DMS153 (cell line): ENCODE measurements at places on chromosomes 3 and 15.

GRCh38 chr15:73387507-73388255 is 18.9 kb upstream of the HCN4 start:
- DNase-seq = no peak

DNA sequence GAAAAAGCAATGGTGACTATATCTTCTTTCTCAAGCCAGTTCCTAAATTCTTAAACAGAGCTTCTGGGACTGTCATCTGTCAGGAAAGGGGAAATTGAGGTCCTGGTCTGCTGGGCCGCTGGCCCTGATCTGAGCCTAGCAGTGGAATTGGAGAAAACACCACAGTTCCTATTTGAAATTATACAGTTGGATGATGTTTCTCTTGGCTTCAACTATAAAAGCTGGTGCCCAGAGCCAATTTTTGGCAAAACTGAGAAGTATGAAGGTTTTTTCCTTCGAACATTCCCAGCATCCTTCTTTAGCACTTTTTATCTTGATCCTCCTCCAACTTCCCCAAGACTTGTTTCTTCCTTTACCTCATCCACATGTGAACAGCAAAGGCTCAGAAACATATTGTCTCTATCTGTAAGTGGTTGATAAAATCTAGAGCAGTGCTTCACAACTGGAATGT is 83.9 kb downstream of the CD47 start:
- DNase-seq = no peak

DNA sequence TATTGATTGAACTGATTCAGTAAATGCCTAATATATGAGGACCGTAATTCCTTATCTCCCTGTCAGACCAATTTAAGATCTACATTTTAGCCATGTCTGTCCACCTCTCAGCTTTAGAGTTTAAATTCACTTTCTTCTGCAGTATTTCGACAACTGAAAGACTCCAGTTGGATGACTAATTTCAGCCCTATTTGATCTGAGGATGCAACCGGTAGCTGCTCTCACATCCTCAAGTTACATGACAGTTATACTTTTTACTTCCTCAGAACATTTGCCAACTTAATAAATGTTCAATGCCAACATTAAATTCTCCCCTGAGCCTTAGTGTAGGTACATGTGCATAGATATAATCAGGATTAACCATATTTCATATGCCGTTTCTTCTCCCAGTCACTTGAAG is 2.5 kb upstream of the HHLA2 start:
- DNase-seq = no peak

DNA sequence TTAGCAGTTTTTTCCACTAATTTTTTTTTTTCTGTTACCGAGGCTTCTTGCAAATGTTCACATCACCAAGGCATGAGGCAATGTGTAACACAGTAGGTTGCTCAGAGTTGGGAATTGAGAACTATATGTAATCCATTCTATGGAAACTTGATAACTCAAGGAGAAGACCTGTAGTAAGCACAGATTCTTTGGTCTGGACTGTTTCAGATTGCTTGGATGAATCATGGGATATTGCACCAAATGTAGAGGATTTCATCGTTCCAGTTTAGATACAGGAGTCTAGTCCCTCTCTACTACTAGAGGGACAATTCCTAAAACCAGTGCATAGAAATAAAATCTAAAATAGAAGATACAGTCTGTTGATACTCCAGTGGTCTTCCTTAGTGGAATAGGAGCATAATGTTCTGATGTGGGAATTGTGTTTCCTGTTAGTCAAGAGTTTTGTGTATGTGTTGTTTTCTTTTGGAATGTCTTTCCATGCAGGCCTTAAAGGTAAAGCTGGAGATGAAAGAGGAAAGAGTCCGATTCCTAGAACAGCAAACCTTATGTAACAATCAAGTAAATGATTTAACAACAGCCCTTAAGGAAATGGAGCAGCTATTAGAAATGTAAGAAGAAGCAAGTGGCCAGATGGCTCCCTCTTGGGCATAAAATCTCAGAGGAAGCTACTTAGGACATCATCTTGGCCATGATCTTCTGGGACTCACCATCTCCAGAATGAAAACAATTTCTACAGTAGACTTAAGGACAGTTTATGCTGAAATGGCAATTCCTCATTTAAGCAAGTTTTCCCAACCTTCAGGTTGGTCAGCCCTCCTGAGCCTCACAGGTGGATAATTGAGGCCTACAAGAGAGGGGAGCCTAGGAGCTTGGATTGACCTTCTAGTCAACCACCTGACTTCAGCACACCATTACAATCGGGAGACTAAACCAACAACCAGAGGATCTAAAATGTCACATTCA is 10.7 kb downstream of the KNSTRN start:
- no peak for DNase-seq

DNA sequence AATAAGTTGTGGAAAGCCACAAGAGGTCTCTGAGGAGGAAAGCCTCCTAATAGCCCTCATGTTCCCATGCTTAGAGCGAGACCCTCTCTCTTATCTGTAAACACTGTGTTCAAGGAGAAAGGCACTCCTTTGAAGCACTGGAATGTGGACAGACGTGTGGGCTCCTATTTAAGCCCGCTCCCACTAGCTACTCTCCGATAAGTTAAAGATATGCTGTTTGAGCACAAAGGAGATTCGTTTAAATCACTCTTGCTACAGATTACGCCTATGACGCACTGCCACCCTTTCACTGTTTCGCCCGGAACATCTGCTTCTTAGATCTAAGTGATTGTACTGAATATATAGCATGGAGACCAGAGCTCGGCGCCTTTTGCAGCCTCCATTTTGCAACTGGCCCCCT is 57.8 kb upstream of the FAM3D start:
- DNase-seq = no peak

DNA sequence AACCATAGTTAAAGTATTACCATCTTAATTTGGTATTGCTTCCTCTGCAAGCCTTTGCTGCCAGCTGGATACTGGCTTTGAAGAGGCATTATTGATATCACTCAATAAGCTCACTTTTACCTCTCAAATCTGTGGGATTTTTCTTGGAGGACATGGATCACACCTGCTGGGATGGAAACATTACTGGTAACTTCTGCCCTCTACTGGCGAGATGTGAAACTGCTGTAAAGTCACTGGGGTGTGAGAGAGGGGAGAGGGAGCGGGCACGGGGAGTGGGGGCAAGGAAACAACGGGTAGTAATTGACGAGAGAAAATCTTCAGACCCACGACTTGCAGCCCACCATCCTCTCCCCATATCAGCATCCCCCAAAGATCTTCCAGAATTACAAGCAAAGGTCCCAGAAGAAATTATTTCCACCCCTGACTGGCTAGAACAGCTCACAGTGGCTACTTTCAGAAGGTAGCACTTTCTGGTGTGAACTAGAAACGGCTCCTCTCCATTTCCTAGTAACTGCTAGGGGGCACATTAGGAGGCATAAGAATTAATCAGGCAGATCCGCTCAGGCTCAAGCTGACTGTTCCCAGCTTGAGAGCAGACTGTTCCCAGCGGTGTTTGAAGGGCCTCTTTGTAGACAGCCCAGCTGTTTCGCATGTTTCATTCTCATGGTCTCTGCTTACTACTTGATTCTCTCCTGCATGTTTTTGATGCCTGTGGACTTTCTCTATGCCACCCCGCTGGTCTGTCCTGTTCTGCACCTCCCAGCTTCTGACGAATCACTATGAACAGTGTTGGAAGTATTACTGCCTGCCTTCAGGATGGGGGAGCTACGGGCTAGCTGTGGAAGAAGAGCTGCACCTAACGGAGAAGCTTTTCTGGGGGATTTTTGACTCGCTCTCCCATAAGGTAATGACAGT is 230.4 kb upstream of the CHRM5 start:
- no peak for DNase-seq

- DNase-seq = no peak
Measured at GRCh38 chr3:58044691-58045483, 36.7 kb downstream of the FLNB start.

DNA sequence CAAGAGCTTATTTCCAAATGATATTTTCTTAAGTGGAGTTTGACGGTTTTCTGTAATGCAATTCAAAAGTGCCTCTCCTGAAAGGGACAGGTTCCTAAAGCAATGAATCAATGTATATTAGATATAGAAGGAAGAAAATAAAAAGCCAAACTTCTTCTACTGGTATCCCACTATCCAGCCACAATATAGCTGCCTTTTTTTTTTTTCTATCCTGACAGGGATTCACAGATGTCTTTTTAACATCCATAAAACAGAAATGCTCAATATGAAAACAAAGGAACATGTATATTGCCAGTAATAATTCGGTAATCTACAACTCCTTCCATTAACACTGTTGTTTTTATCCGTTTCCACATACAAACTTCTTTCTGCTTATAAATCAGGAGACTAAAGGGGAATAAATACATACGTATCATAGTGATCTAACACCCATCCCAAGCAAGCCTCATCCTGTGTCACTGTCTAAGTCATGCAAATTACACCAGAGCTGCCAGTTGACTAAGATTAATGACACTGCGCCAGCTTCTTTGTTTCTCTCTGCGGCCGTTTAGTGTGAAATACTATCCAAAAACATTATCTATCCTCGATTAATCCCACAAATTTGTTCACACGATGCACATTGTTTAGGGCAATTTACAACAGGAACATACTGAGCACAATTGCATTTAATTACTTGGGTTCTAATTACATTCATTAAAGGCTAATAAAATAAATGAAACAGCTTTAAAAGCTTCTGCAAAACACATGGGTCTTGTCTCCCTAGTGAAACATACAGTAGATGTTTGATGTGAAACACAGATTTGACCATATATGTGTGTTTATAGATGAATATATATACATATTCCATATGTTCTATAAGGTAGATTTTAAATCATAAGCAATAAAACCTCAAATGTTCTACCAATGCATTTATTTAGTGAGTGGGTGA is 51.9 kb upstream of the CDIN1 start:
- no peak for DNase-seq

DNA sequence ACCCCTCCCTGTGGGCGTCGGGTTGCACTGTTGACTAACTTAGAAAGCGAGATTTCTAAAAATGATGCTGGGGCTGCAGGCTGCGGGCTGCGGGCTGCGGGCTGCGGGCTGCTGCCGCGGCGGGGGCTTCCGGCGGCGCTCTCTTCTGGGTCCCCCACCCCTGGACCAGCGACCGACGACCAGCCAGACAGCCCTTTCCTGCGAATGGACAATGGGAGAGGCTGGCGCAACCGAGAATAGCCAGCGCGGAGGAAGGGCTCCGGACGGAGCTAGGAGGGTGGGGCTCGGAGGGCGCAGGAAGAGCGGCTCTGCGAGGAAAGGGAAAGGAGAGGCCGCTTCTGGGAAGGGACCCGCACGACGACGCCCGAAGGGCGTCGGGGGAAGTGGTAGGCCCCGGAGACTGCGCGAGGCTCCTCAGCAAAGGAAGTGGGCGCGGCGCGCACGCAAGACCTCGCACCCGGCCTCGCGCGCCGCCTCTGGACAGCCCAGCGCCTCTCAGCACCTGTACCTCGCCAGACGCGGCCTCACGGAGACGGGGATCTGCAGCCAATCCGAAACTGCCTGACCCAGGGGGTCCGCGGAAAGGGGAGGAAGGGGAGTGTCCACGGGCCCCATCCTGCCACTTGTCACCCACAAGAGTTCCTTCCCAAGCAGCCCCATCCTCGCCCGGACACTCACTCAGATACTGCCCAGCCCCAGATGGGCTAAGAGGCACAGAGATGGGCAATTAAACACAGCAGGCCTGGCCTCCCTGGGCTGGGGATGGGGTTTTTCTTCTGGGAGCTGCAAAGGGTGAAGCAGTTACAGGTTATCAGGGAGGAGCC is 70.7 kb downstream of the SLC12A8 start:
- DNase-seq = peak; percentile 41

GRCh38 chr3:111601810-111602209 is 6.7 kb upstream of the ZBED2 start:
- no peak for DNase-seq
